ENCODE measurements at places on chromosomes 16 and 17.
A peak's percentile ranks its signal among the peaks of the same experiment; 100 is the strongest.

- DNase-seq = no peak
Observed at GRCh38 chr16:66569827-66570405, 3.7 kb downstream of the CMTM1 start.

GRCh38 chr17:47735536-47736011, 2.5 kb downstream of the TBX21 start:
- no peak for DNase-seq

DNA sequence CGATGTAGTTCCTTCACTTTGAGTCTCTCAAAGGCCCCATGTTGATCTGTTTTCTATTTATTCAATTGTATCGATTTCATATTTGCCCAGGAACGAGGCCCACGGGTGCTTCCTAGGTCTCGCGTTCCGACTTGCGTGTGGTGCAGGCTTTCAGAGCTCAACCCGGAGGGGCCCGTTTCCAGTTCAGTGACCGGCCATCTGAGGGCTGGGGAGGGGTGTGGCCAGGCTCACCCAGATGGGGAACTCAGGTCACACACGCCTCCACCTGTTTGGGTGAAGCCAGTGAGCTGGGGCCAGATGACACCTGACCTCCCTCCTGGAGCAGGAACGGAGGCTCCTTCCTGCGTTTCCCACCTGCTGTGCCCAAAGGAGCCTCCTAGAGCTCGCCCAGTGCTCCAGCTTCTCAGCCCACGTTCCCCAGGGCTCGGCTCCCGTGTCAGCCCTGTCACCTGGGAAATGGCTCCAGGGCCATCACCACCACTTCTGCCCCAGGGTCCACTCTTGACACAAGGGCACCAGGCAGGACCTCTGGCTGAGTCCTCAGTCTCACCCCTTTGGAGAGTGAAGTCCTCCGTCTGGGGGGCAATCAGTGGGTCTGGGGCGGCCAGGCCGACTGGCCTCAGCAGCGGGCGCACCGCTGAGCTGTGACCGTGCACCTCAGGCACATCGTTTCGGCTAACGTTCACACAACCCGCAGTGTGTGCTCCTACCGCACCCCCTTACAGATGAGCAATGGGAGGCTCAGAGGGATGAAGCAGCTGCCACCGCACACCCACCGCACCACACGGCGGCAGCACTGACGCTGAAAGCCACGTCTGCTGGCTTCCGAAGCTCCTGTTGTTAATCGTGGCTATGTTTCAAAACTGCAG, 18.0 kb downstream of the FOXF1 start:
- DNase-seq = no peak

DNA sequence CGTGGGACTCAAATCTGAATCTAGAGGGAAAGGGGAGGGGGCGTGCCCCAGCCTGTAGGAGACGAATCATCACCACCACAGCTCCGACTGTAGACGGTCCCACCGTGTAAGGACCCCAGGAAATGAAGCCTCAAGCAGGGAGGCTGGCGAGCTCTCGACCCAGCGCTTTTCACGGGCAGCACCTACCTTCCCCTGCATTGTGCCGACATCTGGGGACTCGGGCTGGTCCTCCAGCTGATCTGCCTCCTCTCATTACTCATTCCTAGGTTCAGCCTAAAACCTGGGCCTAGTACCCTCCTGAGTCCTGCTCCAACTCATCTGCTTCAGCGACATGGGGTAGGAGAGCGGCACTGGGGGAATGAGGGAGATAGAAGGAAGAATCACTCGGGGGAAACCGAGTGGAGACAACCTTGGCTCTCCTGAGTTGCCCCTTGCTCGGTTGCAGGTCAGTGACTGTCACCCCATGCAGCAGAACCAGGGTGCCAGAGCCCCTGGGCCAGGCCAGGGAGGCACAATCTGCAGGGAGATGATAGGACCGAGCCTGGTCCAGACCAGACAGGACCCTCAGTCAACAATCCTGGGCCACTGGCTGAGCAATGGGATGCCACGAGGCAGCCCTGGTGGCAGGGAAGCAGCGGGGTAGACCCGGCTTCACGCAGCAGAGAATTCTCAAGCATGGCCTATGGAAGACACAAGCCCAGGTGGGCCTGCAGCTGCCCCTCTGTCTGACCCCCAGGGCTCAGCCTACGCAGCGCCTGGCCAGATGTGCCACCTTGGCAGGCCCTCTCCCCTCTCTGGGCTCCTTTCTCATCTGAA, 833 bp upstream of the BCAR1 start:
- no peak for DNase-seq

GRCh38 chr17:80408872-80409271, 6.1 kb upstream of the ENDOV start:
- no peak for DNase-seq

DNA sequence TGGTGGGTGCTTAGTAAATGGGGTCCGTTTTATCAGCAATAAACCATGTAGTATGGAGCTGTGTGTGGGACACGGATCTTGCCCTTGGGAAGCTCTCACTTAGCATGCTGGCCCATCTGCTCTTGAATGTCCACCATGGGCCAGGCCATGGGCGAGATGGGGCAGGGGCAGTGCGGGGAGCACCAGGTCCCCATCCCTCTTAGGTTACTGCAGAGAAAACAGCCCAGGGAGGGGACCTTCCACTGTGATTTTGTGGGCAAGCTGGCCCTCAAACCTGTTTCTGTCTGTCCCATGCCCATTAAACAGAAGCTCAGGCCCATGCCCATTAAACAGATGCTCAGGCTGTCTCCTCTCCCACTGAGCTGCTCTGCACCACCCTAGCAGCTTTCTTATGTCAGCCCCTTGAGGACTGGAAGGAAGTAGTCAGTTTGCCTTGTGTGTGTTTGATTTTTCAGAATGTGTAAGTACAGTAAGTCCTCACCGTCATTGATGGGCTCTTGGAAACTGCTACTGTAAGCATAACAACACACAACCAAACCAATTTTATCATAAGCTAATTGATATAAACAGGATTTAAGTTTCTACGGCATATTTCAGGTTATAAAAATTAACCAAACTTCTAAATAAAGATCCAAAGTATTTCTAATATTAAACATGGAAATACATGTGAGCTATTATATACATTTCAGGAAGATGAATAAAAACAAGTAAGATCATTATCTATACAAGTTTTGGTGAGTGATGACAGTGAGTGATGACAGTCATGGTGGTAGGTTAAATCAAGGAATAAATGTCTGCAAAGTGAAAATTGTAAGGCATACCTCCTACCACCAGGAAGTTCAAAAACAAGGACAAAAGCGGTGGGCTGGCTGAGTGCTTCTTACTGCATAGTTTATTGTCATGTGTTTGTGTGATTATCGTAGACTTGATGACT, 11.5 kb downstream of the MPRIP start:
- no peak for DNase-seq

DNA sequence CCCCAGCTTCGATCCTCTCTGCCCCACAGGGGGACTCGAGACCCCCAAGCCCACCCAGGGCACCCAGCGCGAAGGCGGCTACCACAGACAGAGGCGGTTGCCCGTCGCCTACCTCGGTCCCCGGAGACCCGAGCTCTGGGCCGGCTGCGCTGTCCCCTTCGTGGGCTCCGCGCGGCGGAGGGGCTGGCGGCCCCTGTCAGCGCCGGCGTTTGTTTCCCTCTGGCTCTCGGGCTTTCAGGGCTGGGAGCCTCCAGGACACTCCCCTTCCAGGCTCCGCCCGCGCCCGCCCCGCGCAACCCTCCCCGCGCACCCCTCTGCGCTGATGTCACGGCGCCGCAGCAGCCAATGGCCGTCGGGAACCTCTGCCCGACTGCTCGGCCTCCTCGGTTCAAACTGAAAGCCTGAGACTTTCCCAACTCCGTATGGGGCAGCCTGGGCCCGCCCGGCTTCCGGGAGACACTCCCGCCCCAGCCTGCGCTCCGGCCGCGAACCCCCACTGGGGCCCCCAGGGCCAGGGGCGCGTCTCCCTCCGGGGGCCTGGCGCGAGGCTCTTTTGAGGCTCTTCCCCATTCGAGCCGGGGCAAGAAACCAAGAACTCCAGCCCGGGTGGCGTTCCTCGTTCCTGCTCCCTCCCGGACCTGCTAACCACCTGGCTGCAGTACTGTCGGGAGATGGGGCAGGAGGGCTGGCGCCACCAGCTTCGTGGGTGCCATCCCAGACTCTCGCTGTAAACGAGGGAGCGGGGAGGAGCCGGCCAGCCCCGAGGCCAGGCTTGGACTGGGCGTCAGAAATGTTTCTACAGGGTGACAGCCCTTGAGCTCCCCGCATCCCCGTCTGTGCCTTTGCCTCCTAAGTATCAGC, at the start of gene CDC42EP4:
Gene CDC42EP4 (minus strand): TSS at position 221 of the 861 bp plus-strand sequence. CDS start 25,501 bp downstream, outside the sequence.
- DNase-seq = peak; percentile 41

- no peak for DNase-seq
Observed at GRCh38 chr17:74712756-74713155, at the start of gene CD300LF. Gene CD300LF, minus strand, starts transcription at chr17:74712923. Its CDS starts 57 bp downstream, at chr17:74712866.
